A172 (cell line): ENCODE measurements at places on chromosomes 6 and 20.
A peak's percentile ranks its signal among the peaks of the same experiment; 100 is the strongest.

GRCh38 chr6:157323966-157324300 is 614 bp upstream of the TMEM242 start:
- DNase-seq, result peak; percentile 35

GRCh38 chr6:124917769-124918168 is 44.5 kb upstream of the RNF217 start:
- DNase-seq, result no peak

- no peak for DNase-seq
Observed at GRCh38 chr6:44737341-44737740, 349.8 kb downstream of the CDC5L start.

DNA sequence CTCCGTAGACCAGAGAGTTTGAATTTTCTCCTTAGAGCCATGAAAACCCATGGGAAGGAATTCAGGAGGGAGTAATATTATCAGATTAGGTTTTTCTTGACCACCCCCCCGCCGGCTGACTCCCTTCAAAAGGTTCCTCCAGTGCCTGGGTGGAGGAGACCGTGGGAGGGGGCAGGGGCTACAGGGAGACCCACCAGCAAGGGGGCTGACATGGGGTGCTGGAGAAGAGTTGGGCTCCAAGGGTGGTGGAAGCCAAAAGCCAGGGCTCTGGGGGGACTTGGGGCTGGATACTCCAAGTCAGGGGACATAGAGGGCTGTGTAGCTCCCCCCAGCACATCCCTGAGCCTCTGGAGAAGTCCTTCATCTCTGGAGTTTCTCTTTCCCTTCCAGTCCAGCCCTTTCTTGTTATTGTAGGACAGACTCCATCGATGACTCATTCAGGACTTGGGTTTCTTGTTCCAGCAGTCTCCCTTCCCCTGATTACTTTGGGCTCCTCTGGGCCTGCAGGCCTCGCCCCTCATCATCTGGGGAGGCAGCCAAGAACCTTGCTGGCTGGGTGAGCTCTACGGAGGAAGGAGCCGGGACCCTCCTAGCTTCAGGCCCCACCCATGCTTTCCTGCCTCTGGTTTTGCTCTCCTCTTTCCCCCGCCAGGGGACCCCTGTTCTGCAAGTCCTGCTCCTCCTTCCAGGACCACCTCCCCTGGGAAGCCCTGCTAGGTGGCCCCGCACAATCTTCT is 10.5 kb upstream of the KIAA1755 start:
- DNase-seq, result peak; percentile 92

- no peak for DNase-seq
Observed at GRCh38 chr20:24790746-24791283, 158.3 kb upstream of the CST7 start.

GRCh38 chr6:57068061-57068460 is 21.6 kb downstream of the KIAA1586 start:
- no peak for DNase-seq

DNA sequence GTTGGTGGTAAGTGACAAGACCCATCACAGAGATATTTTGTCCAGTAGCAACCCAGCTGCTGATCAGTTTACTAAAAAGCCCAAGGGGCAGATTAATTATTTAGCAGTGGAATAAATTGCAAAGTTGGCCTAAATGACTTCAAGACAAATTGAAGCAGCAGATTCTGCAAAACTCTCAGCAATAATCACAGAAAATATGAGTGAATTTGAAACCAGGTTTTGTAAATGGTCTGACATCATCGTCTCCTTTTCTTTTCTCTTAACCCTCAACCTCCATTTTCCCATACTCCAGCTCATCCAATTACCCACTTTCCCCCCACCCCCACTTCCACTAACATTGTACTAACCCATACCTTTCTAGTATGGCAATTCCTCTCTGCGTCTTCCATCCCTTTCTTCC is 11.3 kb upstream of the PTPRK start:
- DNase-seq, result no peak

DNA sequence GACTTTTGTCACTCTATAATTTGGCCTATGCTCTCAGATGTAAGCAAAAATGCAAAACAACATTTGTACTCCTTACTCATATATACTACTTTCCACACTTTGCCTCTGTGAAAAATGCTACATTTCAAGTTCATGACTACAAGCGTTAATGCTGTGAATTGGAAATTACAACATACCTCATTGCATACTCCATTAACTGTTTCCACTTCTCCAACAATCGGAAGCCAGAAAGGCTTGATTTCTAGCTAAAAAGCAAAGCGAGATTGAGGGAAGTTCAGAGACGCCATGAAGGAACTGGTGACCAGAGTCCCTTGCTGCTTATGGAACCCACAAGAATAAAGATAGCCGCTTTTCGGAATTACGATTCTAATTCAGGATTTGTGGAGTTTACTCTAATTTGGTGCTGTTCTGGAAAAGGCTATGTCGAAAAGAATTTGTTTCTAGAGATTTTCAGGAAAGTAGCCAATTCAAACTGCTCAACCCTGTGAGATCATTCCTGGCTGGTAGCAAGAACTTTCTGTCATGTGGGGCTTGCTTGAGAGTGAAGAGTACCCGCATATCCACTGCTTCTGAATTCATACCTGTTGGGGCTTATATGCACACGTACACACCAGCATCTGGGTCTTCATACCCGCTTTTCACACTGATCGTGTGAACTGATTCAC is 98.0 kb upstream of the CITED2 start:
- no peak for DNase-seq

DNA sequence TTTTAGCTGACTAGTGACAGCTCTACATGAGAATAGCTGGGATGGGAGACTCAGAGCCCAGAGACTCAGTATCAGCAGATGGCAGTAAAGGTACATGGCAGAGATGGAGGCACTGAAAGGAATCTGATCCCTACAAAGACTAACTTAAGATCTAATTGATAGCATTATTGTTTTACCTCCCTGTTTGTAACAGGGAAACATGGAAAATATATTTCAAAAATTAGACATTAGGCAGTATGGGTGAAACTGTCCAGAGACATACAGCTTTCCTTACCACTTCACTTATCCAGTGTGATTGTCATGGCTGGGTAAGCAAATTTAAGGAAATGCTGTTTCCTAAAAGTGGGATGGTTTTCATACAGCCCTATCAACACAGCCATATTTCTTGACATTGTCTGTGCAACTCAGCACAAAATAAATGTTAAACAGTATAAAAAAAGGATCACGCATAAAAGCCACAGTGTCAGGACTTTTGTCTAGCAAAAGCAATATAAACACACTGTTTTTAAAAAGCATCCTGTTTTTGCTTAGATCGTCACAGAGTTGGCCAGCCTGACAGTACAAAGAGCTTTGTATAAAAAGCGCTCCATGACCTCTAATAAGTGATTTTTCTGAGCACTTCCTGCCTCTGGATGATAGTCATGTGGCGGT is 376.9 kb downstream of the PHF3 start:
- peak; percentile 37 for DNase-seq

DNA sequence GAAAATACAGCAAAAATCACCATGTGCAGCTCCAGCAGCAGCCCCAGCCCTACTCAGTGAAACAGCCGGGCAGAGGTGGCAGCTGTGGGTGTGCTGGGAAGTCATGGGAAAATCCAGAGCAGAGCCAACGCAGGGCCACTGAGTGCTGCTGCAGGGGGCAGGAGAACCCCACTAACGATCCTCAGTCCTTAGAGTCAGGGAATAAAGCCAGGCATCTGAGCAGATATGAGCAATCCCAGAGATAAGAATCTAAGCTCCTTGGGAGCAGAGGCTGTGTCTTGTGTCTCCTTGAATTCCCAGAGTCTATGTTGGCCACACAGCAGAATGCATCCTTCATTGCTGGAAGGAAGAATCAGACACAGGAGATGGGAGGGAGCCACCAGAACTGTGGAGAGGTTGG is 493.1 kb upstream of the MAP3K7 start:
- DNase-seq, result no peak

- DNase-seq, result no peak
Observed at GRCh38 chr6:159971341-159972178, 2.7 kb downstream of the IGF2R start.

DNA sequence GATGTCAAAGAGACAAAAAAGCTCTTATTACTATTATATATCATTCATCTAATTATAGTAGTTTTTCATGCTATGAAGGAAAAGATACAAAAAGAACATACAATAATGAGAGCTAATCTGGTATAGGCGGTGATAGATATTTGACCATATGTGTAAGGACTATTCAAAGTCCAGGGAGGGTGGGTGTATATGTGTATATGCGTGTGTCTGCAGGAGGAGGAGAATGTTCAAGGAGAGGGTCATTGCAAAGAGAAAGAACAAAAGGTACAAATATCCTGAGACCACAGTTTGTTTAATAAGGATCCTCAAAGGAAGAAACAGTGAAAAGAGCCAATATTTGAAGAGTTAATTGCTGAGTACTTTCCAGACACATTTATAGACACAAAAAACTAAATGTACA is 1288.6 kb upstream of the CITED2 start:
- DNase-seq, result peak; percentile 37

- no peak for DNase-seq
Observed at GRCh38 chr6:159879856-159880255, 10.9 kb upstream of the MAS1 start.

DNA sequence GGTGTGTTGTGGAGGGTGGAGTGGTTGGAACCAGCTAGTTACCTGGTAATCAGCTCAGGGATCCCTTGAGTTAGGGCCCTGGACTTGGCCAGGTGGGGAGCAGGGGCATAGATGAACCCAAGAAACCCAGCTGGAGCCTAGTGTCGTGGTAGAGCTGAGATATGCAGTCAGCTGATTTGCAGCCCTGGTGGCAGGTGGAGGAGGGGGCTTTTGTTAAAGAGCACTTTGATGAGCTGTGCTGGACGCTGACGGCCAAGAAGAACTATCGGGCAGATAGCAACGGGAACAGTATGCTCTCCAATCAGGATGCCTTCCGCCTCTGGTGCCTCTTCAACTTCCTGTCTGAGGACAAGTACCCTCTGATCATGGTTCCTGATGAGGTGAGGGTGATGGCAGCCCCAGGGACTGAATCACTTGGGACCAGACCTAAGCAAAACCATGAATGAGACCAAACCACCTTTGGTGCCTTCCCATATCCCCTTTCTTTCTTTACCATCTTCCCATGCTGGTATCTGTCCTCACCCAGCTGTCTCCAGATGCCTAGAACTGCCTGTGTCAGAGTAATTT is 12.7 kb downstream of the DEF6 start:
- no peak for DNase-seq

DNA sequence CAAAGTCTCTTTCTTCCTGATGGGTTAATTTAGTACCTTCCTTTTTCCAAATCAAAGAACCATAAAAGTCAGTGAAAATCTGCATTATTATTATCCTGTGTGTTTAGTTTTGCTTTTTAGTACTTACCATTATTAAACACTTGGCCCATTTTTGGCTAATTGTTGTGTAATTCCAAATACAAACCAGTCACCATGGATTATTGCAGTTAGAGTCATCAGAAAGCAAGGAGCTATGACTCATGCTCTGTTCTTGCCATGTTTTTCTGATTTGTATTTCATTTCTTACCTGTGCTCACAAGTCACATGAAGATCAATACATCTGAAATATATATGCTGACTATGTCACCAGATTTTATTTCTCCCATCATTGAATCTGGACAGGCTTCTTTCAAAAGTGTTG is 31.3 kb downstream of the SLC22A3 start:
- no peak for DNase-seq

- DNase-seq, result no peak
Observed at GRCh38 chr6:24757611-24758010, 17.1 kb upstream of the GMNN start.

DNA sequence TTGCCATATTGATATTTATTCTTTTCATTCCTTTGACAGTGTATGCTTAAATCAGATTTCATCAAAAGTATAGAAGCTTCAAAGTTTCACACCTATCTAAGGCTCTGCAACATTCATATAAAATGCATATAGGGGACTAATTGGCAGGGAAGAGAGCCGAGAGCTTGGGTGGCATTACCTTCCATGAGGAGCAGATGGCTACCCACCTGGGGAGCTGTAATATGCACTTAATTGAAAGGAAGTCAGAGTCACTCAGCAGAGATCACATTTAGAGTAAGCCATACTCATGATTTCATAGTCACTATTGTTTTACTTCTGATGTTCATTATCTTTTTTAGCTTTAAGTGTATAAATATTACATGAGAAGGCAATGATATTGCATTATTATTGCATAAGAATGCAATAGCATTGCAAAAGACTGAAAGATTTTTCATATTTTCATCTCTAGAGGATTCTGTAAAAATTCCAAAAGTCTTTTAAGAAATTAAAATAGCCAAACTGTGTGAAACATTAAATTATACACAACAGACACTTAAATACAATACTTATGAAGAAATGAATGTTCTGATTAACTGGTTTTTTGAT is 1305.2 kb downstream of the EPHA7 start:
- no peak for DNase-seq

- peak; percentile 39 for DNase-seq
Observed at GRCh38 chr6:28811873-28812272, 111.9 kb downstream of the TRIM27 start.

DNA sequence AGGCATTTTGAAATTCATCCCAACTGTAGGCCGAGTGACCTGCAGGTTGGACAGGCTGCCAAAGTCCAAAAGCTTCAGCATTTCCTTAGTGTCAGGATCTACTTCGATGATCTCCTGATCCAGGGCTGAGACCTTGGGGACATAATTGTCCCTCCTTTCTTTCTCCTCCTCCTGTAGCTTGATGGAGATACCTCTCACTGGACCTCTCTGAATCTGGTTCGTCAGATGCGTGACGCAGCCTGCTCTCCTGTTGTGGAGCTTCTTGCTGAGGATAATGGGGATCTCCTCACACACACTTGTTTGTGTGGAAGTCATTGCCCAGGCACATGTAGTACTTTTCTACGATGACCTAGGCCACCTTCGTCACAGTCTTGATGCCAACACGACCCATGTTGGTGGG is 1.5 kb upstream of the MAS1L start:
- no peak for DNase-seq

- DNase-seq, result no peak
Observed at GRCh38 chr6:126198631-126199030, 141.3 kb upstream of the CENPW start.

GRCh38 chr6:47524136-47524845 is 46.7 kb downstream of the CD2AP start:
- no peak for DNase-seq

GRCh38 chr6:158939255-158940159 is 60.5 kb downstream of the RSPH3 start:
- no peak for DNase-seq

GRCh38 chr20:37725855-37726254 is 32.0 kb downstream of the CTNNBL1 start:
- no peak for DNase-seq

DNA sequence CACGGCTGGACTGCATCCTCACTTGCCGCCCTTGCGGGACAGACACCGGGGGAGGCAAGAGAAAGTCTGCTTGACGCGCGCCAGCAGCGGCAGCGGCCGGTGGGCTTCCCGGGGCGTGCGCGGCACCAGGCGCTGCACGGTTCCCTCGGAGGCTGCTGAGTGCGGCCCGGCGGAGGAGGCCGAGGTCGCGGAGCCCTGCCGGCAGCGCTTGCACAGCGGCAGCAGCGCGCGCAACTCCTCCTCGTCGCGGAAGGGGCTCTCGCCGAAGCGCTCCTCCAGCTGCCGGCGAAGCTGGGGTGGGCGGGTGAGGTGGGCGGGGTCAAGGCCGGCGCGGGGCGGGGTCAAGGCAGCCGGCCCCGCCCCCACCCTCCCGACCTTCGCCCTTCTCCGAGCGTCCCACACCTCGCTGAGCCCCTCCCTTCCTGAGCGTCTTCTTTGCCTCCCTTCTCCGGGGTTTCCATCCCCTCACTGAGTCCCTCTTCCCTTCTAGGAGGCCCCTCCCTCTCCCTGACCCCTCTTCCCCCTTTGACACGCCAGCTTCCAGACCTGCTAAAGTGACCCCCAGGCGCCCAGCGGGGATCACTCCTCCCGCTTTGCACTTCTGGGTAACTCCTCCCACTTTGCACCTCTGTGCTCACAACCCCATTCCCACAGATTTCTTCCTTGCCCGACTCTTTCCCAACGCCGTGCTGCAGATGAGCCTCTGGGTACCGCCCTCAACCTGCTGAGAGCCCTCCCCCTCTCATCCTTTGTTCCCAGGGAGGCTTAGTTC is 8.8 kb downstream of the DUSP15 start:
- no peak for DNase-seq
